Right forelimb (tissue), 1 donor: ENCODE measurements at places on chromosomes 13 and 19.

DNA sequence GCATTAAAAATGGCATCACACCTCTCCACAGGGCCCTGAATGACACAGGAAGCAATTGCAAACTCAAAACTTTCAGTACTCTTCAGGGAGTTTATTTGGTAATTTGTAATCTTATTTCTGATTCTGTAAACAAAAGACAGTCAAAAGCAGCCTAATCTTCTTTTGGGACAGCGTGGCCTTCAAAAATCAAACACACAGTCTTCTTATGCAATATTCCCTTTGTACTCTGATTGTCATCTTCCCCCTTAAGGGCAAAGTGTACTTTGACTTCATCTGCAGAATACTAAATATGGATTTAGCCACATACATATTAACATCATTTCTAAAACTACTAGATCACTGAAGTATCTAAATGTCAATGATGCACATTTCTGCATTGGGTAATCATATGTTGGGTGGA, 322.0 kb downstream of the MZT1 start:
- DNase-seq: no peak

GRCh38 chr19:27392027-27392632, 1820.8 kb downstream of the UQCRFS1 start:
- peak; percentile 33 for DNase-seq

GRCh38 chr13:25084096-25084495, 11.8 kb upstream of the PABPC3 start:
- DNase-seq: no peak

GRCh38 chr19:2249880-2250765, 1.0 kb downstream of the AMH start:
- DNase-seq: no peak

DNA sequence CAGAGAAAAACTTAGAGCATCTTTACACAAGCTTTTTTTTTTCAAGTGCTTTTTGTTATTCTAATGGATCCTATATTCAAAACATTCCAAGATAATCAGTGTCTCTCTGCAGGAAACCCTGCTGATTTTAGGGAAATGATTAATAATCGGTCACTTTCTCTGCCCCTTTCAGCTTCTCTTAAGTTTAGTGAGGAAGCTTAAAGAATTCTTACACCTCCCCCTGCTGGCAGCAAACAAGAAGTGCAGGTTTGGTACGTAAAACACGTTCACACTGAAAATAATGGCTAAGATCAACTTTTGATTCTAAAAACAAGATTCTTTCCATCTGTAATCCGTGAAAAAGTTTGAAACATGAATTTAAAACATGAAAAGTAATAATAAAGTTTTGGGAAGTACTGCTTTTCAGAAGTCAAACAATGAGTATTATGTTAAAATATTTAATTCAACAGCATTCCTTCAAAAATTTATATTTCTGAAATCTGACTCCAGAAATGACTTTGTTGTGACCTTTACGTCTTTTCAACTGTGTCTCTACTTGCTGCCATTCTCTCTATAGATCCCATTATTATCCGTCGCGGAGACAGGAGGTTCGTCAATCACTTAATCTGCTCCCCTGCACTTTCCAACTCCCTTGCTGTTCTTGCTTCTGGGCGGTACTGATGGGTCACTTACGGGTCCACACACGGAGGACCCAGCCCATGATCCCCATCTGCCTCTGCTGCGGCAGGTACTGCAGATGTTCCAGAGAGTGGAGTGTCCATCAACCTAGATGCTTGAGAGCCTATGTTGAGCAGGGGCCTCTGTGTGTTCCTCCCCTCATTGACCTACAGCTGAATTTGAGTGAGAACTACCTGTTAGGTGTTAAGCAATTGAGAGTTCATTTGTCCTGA, 203.1 kb upstream of the EDNRB start:
- no peak for DNase-seq

GRCh38 chr19:53961523-53962356, 997 bp upstream of the CACNG8 start:
- no peak for DNase-seq

- DNase-seq: no peak
These were observed 1399.2 kb upstream of the ATXN8OS start for GRCh38 chr13:68708336-68708908.

DNA sequence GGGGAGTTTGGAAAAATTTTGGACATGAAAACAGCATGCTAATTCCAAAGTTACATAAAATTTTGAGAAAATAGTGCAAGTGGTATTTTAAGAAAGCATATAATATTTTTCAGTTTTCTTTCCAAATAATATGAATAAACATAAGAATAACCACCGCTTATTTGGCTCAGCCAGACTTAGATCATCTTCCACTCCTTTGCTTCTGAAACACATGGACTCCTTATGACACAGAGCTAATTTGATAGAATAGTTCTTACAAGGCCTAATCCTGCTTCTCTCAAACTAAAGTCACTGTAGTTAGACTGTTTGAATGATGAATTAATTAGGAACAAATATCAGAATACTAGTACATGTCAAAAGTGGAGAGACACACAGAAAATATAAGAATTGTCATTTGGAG, 165.5 kb downstream of the POSTN start:
- DNase-seq: no peak

- DNase-seq: no peak
These were observed 28.1 kb upstream of the ZNF331 start for GRCh38 chr19:53509845-53510244.

- no peak for DNase-seq
These were observed 225.4 kb downstream of the PCCA start for GRCh38 chr13:100314132-100314910.

DNA sequence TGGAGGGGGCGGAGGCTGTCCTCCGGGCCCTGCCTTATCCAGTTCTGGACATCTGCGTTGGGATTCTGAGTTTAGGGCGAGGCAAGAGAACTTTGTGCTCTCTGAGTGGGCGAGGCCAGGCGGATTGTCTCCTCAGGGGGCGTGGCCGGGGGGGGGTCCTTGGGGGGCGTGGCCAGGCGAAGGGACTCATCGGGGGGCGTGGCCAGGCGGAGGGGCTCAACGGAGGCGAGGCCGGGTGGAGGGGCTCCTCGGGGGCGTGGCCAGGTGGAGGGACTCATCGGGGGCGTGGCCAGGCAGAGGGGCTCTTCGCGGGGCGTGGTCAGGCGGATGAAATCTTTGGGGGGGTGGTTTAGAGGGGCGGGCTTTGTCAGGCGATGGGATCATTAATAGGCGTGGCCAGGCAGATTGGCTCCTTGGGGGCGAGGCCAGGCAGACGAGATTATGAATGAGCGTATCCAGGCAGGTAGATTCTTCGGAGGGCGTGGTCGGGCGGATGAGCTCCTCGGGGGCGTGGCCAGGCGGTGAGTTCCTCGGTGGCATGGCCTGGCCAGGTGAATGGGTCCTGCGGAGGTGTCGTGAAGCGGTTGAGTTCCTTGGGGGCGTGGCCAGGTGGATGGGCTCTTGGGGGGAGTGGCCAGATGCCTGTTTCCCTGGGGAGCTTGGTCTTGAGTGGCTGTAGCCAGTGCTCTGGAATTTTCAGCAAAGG, 10.3 kb upstream of the CACNG7 start:
- DNase-seq: no peak
